Aorta (tissue), 5 donors: ENCODE measurements at places on chromosomes 7 and 10.

DNA sequence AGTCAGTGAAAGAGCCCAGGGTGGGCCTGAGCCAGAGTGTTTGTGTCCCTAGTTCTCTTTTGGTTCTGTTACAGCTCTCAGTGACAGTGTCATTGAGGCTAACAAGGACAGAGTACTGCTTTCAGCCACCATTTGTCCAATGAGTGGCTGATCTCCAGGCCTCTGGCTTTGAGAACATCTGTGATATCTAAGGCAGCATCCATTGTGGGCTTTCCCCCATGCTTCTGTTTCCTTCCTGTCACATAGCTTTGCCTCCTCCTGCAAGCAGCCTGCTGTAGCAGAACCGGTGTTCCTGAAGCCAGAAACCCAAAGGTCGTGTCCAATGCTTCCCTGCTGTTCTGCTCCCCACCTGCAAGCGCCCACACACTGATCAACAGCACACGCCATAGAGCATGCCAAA lies 68.4 kb downstream of the IKZF1 start:
- DNase-seq: no peak

- DNase-seq: peak; percentile 96
These were observed 122.7 kb downstream of the PRKAG2 start for GRCh38 chr7:151754142-151754590.

DNA sequence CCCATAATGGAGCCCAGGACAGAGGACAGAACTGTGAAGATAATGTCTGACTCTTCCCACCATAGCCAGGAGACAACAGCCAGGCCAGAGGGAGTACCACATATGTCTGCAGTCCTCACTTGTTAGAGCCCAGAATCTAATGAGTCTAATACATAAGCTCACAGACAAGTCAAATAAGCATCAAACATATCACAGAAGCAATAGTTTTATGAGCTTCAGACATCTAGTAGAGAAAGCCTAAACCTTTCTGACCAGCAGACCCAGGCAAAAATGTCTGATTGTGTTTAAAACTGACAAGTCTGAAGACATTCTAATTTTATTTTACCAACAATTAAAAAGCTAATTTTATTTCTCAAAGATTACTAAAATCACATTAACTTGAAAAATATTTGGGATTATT lies 75.5 kb downstream of the MAPK8 start:
- DNase-seq: no peak

DNA sequence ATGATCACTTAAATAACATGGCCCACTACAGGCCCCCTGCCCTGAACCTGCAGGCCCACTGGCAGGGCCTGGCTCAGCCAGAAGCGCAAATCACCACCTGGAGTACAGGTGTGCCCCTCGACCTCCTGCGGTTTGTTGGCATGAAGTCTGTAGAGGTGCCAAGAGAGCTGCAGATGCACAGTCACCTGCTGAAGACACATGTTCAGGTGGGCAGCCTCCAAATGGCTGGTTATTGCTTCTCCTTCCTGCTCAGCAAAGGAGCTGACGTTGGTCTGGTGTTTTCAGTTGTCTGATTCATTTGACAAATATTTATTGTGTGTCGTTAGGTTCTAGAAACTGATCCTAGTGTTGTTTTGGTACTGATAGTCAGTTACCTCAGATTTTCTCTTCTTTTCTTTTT lies 29.0 kb downstream of the DHTKD1 start:
- DNase-seq: no peak

DNA sequence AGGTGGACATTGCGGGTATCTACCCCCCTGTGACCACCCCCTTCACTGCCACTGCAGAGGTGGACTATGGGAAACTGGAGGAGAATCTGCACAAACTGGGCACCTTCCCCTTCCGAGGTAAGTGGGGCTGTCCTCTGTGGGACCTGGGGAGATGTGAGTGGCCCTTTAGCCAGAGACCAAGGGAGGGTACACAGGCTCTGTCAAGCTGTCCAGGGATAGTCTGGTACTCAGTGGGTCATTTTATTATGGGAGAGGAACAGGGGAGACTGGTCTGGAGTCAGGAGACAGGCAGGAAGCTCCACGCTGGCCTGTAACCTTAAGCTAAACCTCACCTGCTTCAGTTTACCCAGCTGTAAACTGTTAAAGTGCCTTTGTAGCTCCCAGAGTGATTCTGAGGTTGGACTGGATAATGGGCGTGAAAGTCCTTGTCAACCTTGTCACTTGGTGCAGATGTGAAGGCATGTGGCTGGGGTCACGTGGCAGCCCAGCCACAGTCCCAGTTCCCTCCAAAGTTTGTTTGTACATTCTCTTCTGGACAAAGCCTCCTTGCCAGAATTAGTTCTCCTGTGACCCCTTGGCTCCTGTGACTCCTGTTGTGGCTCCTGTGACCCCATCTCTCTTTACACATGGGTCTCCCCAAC lies 729 bp downstream of the HOGA1 start:
- no peak for DNase-seq

GRCh38 chr7:128347647-128348097 lies 4.0 kb upstream of the RBM28 start:
- no peak for DNase-seq

GRCh38 chr10:29199339-29199738 lies 89.5 kb upstream of the LYZL1 start:
- DNase-seq: no peak

GRCh38 chr10:35372329-35372728 lies 36.0 kb downstream of the CCNY start:
- no peak for DNase-seq

DNA sequence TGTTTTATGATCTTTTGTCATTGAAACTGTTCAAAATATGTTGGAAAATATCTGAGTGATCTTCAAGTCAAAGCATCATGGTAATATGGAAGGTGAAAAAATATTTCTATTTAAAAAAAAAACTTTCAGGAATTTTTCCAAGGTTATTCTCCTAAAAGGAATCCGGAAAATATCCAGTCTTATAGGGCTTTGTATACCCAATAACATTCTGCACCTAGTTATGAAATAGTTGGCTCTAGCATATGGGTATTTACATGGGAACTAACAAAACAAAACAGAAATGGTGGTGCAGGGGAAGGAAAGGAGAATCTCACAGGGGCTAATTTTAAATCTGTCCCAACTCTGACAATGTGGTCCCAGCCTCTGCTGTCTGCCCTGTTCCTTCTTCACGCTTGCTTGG lies 167.1 kb upstream of the RHEB start:
- no peak for DNase-seq

GRCh38 chr7:117129521-117129955 lies 176.2 kb downstream of the ST7 start:
- no peak for DNase-seq

GRCh38 chr10:77045085-77045484 lies 592.5 kb downstream of the KCNMA1 start:
- no peak for DNase-seq

- DNase-seq: no peak
These were observed 22.4 kb upstream of the KLF6 start for GRCh38 chr10:3807211-3807927.

DNA sequence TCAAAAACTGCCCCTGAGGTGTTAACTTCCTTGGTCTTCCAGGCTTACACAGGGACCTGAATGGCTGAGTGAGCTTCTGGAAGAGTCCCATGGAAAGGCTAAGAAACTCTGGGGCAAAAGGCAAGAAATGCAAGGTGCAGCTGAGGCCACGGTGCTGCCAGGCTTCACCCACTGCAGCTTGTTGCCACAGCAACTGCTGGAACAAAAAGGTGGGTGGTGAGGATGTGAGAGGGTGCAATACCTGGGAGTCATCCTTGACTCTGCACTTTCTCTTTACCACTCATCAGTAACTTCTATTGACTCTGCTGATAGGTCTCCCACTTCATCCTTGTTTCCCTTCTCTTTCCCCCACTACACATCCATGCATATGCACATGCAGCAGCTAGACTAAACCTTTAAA lies 258.6 kb downstream of the BMPER start:
- DNase-seq: no peak

- no peak for DNase-seq
These were observed 188.6 kb downstream of the CXCL12 start for GRCh38 chr10:44196336-44196735.

GRCh38 chr7:95304990-95305389 lies 19.3 kb downstream of the PON1 start:
- DNase-seq: no peak

DNA sequence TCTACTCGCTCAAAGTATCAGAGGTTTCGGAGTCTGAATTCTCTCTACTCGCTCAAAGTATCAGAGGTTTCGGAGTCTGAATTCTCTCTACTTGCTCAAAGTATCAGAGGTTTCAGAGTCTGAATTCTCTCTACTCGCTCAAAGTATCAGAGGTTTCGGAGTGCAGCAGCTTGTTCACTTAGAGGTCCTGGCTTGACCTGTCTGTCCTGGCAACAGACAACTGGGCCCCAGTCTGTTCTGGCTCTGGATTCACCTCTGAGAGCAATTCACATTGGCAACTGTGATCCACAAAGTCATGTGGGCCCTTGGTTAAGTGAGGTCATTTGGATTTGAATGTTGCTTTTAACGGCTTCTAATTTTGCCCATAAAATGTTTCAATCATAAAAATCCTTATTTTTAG lies 63.9 kb upstream of the ST8SIA6 start:
- DNase-seq: no peak

GRCh38 chr10:43237128-43237527 lies 29.7 kb downstream of the RASGEF1A start:
- no peak for DNase-seq

GRCh38 chr10:38027986-38028385 lies 17.5 kb downstream of the ZNF33A start:
- DNase-seq: no peak

- no peak for DNase-seq
These were observed 46.6 kb downstream of the RSU1 start for GRCh38 chr10:16770670-16771069.

DNA sequence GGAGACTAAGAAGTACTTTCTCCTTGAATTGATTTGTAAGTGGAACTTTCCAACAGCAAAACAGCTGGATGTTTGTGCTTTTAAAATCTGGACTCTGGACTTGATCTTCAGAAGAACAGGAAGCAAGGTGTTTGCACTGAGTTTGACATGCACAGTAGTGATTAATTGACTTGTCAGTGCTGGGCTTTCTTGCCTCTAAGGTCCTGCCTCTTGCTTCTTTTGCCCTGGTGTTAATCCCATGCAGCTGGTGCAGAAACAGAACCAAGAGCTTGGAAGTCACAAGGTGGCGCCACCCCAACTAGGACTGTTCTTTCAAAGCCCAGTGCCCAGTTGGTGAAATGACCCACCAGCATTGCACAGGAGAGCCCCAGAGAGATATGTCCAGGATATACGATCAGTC lies 66.8 kb upstream of the SEPHS1 start:
- DNase-seq: no peak

- no peak for DNase-seq
These were observed 5.7 kb downstream of the ZNF22 start for GRCh38 chr10:45006276-45007030.

DNA sequence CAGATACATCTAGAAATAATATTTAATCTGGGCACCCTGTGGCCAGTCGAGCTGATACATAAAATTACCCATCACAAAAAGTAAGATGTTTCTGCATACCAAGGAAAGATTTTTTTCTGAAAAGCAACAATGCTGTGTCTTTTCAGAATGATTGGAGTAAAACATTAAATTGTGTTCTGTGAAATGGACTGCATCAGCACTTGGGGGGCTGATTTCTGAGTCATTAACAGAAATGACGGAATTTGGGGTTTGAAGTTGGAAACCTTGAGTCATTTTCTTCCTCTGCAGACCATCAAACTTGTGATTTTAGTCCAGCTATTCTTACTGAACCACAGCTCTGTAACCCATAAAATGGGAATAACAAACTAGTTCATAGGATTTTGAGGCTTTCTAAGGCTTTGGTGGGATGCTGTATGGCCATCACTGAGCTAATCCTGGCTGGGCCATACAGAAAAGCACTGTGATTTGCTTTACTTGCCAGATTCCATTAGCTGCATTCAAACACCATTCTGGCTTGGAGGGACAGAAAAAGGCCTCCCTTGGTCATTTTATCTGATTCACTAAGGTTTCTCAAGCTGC lies 739.4 kb upstream of the IGFBP3 start:
- DNase-seq: no peak

GRCh38 chr10:60849740-60850139 lies 71.5 kb downstream of the CDK1 start:
- DNase-seq: no peak

DNA sequence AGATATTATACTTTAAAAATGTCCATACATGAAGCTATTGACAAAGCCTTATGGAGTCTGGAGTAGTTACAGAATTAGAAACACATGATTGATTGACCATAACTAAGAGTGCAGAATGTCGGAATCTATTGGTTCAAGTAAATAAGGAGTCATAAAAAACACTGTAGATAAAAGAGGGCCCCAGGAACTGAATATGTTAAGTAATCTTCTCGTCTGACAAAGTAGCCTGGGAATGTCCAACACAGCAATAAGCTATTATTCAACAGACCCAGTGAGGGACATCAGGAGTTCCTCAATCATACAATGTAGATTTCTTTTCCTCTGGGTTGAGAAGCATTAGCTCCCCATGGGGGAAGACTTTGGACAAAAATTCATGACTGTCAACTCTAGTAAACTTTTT lies 782.0 kb downstream of the SUGCT start:
- no peak for DNase-seq

DNA sequence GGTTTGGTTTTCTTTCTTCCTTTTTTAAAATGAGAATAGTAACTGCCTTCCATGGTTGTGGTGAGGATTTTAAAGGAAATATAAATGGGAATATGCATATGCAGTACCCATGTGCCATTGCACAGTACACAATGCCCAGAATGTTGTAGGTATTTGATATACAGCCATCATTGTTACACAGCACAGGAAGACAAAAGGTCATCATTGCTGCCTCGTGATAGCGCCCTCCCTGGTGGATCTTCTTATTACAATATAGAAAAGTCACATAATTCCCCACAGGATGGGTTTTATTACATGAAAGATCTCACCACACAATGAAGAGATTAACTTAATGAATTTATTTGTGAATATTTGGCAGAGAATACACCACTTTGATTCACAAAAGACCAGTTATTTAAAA lies 76.5 kb downstream of the PPP1R17 start:
- DNase-seq: no peak

DNA sequence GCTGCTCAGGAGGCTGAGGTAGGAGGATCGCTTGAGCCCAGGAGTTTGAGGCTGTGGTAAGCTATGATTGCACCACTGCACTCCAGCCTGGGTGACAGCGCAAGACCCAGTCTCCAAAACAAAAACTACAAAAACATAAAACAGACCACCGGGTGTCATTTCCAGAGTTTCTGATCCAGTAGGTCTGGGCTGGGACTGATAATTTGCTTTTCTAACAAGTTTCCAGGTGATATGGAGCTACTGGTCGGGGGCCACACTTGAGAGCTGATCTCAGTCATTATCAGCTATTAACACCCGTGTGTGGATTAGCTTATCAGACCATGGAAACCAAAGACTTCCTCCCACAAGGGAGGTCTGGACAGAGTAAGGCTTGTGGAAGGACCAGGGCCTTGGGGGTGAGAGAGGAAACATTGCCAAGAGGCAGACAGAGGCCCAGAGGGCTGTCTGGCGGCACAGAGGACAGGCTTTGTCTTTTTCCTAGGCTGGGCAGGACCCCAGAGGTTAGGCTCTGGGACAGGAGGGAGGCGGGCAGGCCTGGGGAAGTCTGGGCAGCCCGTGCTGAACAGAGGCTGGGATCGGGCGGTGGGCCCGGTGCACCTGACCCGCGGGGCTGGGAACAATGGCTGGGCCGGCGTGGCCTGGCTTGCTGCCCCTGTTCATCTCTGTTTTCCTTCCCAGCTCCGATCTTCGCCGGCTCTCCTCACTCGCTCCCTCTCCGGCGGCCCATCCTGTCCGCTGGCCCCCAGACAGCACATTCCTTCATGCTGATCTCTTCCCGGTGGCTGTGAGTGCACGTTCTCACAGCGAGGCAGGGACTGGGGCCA lies 25.2 kb downstream of the TMEM270 start:
- peak; percentile 86 for DNase-seq
